ENCODE measurements at places on chromosomes 1 and 21. TPM values are rescaled to one million over a fixed set of nuclear protein-coding genes. Genes with fewer than 3 reads are reported as not detected.

GRCh38 chr1:164667001-164667400 lies 108.0 kb downstream of the PBX1 start:
- H3K4me1 ChIP-seq: no peaks in the 10 kb centered on the region
- H3K36me3 ChIP-seq: no peaks in the 10 kb centered on the region
- DNase-seq: no peak
- no peak overlapping the region for H3K4me3 ChIP-seq

Gene LMOD1
- not detected for total RNA-seq

- no peaks in the 10 kb centered on the region for H3K36me3 ChIP-seq
- no peaks in the 10 kb centered on the region for H3K4me1 ChIP-seq
- no peak overlapping the region for H3K4me3 ChIP-seq
- no peak for DNase-seq
- peaks cover 8% of the 10 kb centered on the region for H3K27me3 ChIP-seq
Measured at GRCh38 chr1:214352838-214353237, 71.9 kb downstream of the SMYD2 start.

Gene NR1I3
- not detected for total RNA-seq

- H3K27ac ChIP-seq: no peak overlapping the region
- H3K36me3 ChIP-seq: peaks cover 3% of the 10 kb centered on the region
- no peaks in the 10 kb centered on the region for H3K27me3 ChIP-seq
- no peak for DNase-seq
Measured at GRCh38 chr1:161350671-161351070, 17.0 kb downstream of the CFAP126 start.

DNA sequence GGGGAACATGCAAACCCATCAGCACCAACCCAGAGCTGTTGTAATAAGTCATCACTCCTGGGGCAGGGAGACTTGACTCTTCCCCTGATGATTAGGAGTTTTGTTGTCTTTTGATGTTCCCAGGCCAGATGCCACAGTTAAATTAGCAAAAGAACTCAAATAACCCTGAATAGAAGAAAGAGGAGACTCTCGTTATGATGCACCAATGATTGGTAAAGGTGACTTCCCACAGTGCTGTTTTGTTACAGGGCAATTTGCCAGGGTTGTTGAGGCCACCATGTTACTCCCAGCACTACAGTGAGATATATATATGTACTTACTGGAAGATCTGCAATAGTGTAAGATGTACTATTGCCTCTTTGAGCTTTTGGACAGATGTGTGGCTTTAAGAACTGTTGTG lies 24.3 kb upstream of the RCAN1 start:
- no peaks in the 10 kb centered on the region for H3K27me3 ChIP-seq
- peaks cover 4% of the 10 kb centered on the region for H3K36me3 ChIP-seq
- no peak overlapping the region for H3K27ac ChIP-seq
- no peak for DNase-seq
- peaks cover 25% of the 10 kb centered on the region for H3K4me1 ChIP-seq

DNA sequence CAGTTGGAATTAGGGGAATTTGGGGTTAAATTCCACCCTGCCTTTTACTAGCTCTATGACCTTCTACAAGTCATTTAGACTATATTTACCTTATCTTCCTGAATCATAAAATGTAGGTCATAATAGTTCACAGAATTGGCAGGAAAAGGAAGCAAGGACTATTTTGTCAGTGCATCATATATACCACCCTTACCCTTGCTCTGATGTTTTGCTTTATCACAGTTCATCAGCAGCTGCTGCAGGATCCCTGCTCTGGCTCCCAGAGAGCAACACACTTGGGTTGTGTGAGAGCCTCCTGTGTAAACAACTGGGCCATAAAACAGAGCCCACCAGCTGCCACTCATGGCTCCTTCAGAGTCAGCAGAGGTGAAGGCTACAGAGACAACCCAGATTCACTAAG lies 631.6 kb upstream of the CAMK1G start:
- no peak overlapping the region for H3K27ac ChIP-seq
- no peak overlapping the region for H3K4me3 ChIP-seq
- H3K27me3 ChIP-seq: no peaks in the 10 kb centered on the region

- H3K4me3 ChIP-seq: no peak overlapping the region
- DNase-seq: no peak
- H3K36me3 ChIP-seq: no peaks in the 10 kb centered on the region
- H3K27ac ChIP-seq: no peak overlapping the region
- no peaks in the 10 kb centered on the region for H3K4me1 ChIP-seq
Measured at GRCh38 chr1:221477252-221477651, 264.6 kb downstream of the DUSP10 start.

- no peak overlapping the region for H3K27ac ChIP-seq
- H3K4me1 ChIP-seq: no peaks in the 10 kb centered on the region
- no peak overlapping the region for H3K4me3 ChIP-seq
- no peak for DNase-seq
- no peaks in the 10 kb centered on the region for H3K36me3 ChIP-seq
Measured at GRCh38 chr1:170215072-170215885, 69.5 kb downstream of the NTMT2 start.

- no peak for DNase-seq
- H3K27ac ChIP-seq: no peak overlapping the region
- H3K36me3 ChIP-seq: peaks cover 31% of the 10 kb centered on the region
- no peaks in the 10 kb centered on the region for H3K27me3 ChIP-seq
Measured at GRCh38 chr1:147247656-147248238, 5.3 kb downstream of the CHD1L start.

DNA sequence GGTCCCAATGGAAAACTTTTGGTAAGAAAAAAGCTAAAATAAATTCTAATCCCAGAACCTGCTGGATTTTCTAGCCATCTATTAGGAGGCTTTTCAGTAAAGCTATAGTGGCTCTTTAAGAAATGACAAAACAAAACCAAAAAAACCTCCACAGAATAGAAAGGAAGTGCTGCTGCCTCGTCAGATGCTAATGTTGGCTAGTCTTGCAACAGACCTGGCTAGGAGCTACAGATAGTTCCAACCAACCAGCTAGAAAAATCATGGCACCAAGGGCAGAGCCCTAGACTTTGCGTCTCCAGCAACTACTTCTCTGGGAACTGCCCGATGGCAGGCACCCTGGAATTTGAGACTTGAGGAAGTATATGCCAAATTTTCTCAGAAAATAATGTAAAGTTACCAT lies 7.6 kb downstream of the CD101 start:
- H3K27me3 ChIP-seq: no peaks in the 10 kb centered on the region
- peak overlapping the region; percentile 88 for H3K27ac ChIP-seq
- peak; percentile 59 for DNase-seq

Gene FBLIM1
- not detected for total RNA-seq

DNA sequence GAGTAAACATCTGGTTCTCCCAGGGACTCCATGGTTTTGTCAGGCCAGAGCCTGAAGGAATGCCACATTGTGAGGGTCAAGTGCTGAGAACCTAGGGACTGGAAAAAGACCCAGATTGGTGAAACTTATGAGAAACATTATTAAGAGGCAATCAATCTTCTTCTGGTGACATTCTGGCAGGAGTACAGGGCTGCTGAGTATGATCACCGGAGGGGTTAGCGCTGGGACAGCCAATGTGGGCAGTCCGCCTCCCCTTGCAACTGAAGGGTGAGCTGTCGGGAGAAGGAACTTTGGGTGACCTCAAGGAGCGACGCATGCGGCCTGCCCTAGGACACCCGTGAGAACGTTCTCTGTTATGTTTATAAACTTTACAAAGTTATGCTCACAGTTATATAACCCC lies 429.0 kb downstream of the LMO4 start:
- H3K27me3 ChIP-seq: no peaks in the 10 kb centered on the region
- H3K27ac ChIP-seq: no peak overlapping the region
- no peak for DNase-seq
- no peaks in the 10 kb centered on the region for H3K36me3 ChIP-seq
- H3K4me3 ChIP-seq: no peak overlapping the region

GRCh38 chr1:114128293-114128692 lies 25.4 kb downstream of the SYT6 start:
- no peaks in the 10 kb centered on the region for H3K36me3 ChIP-seq
- DNase-seq: no peak
- no peak overlapping the region for H3K27ac ChIP-seq
- peaks cover 17% of the 10 kb centered on the region for H3K4me1 ChIP-seq
- peaks cover 7% of the 10 kb centered on the region for H3K27me3 ChIP-seq

Gene ZMYND12
- total RNA-seq: 0.79 TPM

Gene BMP8A
- 0.16 TPM for total RNA-seq

DNA sequence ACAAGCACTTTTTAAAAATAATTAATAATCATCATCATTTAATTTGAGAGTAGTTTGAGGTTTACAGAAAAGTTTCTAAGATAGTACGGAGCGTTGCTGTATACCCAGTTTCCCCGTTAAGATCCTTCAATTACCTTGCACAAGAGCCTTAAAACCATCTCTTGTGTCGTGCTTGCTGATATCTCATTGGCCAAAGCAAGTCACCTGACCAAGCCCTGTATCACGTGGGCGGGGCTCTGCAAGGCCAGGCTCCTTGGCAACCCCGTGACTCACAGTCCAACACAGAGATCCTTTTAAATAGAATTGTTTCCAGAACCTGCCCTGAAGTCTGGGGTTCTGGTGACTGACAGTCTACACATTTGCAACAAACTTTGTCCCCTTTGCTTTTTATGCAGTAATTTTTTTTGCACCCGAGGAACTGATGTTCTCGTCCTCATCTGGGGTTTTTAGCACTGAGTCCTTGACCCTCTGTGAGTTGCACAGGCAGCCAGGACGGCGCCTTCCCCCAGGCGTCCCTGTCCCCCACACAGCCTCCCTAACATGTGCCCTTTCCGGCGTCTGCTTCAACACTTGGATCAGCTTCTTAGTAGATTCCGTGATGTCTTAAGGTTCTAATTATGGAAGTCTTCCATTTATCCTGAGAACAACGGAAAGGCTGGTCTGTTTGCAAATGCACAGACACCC lies 183.3 kb upstream of the TMEM51 start:
- H3K27ac ChIP-seq: peak overlapping the region; percentile 15
- peak; percentile 44 for DNase-seq
- H3K36me3 ChIP-seq: peaks cover 8% of the 10 kb centered on the region
- H3K4me3 ChIP-seq: peak overlapping the region; percentile 3
- H3K4me1 ChIP-seq: peaks cover 32% of the 10 kb centered on the region

Gene CCDC27
- total RNA-seq: not detected

Gene C1orf141
- total RNA-seq: not detected

DNA sequence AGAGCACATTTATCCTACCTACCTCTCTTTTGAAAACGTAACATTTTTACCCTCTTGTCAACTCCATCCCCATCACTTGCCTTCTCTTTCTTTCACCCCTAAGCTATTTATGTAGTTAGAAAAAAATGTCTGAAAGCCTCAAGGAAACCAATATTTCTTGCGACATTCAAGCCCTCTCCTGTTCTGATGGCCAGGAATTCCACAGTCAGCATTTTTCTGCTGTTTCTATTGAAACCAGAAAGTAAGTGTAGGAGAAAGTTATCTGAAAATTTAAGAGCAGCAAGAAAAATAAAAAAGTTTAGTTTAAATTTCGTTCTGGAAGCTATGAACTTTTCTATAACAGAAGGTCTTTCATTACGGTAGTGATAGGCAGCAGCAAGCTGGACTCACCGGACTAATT lies 247.6 kb upstream of the PBX1 start:
- H3K4me3 ChIP-seq: no peak overlapping the region
- no peaks in the 10 kb centered on the region for H3K36me3 ChIP-seq
- DNase-seq: no peak
- no peaks in the 10 kb centered on the region for H3K27me3 ChIP-seq

DNA sequence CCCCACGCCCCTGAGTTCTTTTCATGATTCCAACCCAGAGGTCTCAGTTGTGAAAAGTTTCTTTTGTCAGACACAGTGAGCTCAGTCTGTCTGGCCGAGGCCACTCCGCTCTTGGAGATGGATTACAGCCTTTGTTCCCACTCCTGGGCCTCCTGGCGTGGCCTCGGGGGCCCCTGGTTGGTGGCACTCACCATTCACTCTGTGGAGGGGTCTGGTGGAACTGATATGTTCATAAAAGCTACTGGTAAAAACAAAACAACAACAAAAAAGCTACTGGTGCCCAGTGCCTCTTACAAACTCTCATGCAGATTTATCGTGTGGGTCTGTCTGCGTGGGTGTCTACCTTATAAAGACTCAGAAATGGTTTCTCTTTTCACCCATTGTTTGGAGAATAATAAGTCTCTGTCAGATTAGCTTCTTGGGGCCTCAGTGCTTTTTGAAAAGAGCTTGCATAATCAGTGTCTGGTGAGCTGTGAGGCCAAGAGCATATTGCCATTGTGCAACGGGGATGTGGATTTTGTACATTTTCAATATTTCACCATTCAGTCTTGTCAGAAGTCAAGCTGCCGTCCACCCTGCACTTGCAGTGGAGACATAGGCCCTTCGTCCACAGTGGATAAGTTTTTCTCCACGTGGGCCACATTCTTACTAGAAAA lies 86.7 kb downstream of the GALNT2 start:
- no peaks in the 10 kb centered on the region for H3K36me3 ChIP-seq
- H3K4me1 ChIP-seq: peaks cover 37% of the 10 kb centered on the region
- no peak overlapping the region for H3K4me3 ChIP-seq

Gene CELA3B
- total RNA-seq: not detected

Gene ARHGEF10L
- not detected for total RNA-seq

Gene UTS2
- 0.16 TPM for total RNA-seq

DNA sequence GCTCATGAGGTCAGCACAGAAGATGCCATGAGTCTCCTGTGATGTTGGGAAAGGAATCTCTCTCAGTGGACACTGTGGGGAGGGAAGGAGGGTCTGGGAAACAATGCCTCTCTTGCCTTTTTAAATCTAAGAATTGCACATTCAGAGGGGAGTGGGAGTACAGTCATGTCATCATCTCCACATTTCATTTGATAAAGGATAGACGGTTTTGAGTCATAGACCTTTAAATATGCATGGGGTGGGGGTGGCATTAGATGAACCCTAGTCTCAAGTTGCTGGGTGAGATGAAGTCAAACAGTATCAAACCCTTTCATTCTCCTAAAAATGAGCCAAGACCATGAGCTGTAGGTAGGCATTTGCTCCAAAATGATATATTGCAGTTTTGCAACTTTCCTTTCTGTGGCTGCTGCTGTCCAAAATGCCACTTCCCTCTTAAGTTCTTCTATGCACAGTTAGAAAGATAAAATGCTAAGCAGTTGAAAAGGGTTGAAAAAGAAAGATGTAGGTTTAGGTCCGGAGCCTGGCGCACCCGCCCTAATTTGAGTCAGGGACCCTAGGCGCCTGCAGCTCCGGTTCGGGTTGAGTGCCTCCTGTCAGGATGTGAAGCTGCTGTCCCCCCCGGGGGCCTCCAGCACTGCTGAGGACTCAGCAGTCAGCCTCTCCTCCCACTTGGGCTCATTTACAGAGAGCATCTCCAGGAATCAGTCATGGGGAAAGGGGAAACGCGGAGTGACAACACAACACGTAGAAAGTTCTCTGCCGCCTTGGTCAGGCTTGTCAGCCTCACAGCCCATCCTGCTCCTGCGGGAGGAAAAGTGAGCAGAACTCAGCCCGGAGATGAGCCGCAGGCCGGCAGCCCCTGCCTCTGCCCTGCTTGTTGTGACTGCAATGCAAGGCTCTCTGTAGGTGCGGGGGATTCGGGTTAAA lies 479.3 kb upstream of the RUNX1 start:
- H3K27ac ChIP-seq: peak overlapping the region; percentile 93
- H3K36me3 ChIP-seq: no peaks in the 10 kb centered on the region
- peaks cover 51% of the 10 kb centered on the region for H3K4me1 ChIP-seq
- H3K4me3 ChIP-seq: peak overlapping the region; percentile 81
- H3K27me3 ChIP-seq: no peaks in the 10 kb centered on the region

DNA sequence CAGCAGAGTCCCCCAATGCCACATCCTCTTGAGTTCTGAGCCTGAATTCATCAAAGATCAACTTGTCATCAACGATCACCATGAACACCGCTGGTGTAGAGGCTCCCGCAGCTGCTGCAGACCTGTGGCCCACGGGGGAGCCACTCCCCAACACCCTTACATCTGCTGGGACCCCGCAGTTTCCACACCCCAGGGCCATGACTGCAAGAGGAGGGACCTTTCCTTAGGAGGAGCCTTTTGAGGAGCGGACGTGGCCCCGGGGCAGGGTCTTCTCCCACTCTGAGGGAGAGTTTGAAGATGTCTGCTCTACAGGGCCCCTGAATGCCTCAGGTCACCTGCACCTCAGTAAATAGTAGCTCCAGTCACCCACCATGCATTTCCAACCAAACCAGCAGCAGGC lies 2.7 kb downstream of the PRDM15 start:
- H3K27me3 ChIP-seq: no peaks in the 10 kb centered on the region
- H3K4me3 ChIP-seq: no peak overlapping the region
- peaks cover 23% of the 10 kb centered on the region for H3K4me1 ChIP-seq
- DNase-seq: no peak

Measured in activated CD8-positive, alpha-beta T cell treated with anti-CD3 and anti-CD28 coated beads, Interleukin-2, amount 10 ng/mL, durations not matched to agents 7 days and 5 days (primary cell).